ENCODE measurements at places on chromosomes 16 and 17.

DNA sequence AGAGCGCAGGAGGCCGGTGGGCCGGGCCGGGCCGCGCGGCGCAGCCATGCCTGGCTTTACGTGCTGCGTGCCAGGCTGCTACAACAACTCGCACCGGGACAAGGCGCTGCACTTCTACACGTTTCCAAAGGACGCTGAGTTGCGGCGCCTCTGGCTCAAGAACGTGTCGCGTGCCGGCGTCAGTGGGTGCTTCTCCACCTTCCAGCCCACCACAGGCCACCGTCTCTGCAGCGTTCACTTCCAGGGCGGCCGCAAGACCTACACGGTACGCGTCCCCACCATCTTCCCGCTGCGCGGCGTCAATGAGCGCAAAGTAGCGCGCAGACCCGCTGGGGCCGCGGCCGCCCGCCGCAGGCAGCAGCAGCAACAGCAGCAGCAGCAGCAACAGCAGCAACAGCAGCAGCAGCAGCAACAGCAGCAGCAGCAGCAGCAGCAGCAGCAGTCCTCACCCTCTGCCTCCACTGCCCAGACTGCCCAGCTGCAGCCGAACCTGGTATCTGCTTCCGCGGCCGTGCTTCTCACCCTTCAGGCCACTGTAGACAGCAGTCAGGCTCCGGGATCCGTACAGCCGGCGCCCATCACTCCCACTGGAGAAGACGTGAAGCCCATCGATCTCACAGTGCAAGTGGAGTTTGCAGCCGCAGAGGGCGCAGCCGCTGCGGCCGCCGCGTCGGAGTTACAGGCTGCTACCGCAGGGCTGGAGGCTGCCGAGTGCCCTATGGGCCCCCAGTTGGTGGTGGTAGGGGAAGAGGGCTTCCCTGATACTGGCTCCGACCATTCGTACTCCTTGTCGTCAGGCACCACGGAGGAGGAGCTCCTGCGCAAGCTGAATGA, 606 bp downstream of the THAP11 start:
- DNase-seq: no peak

- DNase-seq: no peak
Measured at GRCh38 chr17:47665655-47666054, 15.9 kb downstream of the KPNB1 start.

DNA sequence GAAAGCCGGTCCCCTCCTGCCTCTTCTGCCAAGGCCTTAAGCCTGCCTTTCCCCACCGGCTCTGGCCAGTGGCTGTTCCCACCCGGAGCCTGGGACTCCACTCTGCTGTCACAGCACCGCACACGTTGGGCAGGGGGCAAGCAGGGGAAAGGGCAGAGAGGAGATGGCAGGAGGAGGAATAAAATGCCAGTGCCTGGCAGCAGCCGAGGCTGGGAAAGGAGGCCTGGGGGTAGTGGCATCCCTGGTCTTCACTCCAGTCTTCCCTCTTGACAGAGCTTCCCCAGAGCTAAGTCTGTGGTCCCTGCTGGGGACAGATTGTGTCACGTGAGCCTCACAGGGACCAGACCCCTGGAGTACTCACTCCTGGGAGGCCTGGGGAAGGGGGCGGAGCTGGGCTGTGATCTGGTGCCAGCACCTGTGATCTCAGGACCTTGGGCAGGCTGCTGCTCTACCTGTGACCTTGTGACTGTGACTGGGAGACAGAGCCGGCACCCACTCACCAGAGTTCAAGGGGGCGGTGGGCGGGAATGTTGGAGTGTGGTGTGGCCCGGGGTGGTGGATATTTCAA, 97.2 kb upstream of the GSE1 start:
- no peak for DNase-seq

GRCh38 chr17:10463402-10463801, 6.0 kb downstream of the MYH4 start:
- DNase-seq: no peak

All from cortex of kidney (tissue), 1 donor.